Tibial nerve (tissue), 4 donors: ENCODE measurements at places on chromosomes 5 and 9. TPM values are rescaled to one million over a fixed set of nuclear protein-coding genes. Genes with fewer than 3 reads are reported as not detected.

- no peak for DNase-seq
Measured at GRCh38 chr5:166365164-166365563, 1926.3 kb upstream of the WWC1 start.

DNA sequence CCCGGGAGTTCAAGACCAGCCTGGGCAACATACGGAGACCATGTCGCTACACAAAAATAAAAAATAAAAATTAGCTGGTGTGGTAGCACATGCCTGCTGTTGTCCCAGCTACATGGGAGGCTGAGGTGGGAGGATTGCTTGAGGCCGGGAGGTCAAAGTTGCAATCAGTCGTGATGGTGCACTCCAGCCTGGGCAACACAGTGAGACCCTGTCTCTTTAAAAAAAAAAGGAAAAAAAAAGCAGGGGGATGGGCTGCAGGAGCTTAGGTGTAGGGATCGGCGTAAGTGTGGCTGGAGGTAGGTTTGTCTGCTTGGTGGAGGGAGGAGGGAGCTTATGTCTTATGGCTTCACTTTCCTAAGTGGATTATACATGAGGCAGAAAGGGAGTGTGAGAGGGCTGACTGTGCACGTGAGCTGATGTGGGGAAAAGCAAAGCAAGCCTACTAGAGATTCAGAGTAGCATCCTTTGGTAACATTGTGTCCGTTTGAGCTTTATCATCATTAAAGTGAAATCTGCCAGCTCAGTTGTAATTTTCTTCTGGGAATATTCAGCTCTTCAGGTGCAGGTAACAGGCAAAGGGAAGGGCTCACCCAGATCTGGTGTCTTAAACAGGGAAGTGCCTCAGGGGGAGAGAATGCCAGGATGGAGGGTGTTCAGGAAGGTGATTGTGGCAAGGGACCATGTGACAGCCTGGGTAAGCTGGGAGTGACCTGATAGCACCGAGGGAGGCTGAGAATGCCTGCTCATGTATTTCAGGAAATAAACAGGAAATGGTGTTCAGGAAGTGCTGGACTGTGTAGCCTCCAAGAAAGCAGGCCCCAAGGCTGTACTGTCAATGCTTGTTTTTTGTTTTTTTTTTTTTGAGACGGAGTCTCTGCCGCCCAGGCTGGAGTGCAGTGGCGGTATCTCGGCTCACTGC is 17.6 kb upstream of the SETX start:
- peak; percentile 55 for DNase-seq

DNA sequence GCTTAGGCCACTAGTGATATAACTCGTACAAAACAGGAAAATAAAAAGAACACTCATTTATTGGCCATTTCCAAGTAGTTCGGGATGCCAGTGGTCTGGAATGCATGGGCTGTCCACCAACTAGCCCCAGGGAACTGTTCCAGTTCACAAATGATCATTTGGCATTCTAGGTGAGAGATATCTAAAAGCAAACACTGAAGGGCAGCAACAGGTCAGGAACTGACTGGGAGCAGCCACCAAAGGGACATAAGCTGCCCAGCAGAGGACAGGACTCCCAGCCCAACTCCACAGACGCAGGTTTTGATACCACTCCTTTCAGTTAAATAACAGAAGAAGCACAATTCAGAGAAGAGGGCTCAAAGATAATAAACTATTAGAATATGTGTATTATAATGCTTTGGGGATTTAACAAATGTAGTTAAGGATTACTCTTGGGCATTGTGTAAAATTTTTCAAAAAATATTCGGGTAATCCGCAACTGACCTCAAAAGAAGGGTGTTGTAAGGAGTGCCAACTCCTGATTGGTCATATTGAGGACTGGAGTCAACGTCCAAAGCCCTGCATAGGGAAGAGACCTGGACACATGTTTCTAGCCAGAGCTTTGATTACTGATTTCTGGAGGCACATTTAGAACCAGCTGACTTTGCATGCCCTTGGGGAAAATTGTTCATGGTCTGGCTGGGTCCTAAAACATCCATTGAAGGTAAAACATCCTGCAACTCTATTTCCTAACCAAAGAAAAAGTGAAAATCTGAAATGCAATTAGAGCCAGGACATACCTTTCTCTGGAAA is 320.0 kb downstream of the DNAH5 start:
- no peak for DNase-seq

- no peak for DNase-seq
Measured at GRCh38 chr9:8926461-8926860, 1126.9 kb upstream of the DMAC1 start.

Gene INSL4
- not detected for total RNA-seq

Gene RANBP17
- total RNA-seq = 34.5 TPM
